ENCODE measurements at places on chromosomes 5 and 9.
A peak's percentile ranks its signal among the peaks of the same experiment; 100 is the strongest.

GRCh38 chr9:122420315-122420714, 49.5 kb downstream of the PTGS1 start:
- DNase-seq: no peak

DNA sequence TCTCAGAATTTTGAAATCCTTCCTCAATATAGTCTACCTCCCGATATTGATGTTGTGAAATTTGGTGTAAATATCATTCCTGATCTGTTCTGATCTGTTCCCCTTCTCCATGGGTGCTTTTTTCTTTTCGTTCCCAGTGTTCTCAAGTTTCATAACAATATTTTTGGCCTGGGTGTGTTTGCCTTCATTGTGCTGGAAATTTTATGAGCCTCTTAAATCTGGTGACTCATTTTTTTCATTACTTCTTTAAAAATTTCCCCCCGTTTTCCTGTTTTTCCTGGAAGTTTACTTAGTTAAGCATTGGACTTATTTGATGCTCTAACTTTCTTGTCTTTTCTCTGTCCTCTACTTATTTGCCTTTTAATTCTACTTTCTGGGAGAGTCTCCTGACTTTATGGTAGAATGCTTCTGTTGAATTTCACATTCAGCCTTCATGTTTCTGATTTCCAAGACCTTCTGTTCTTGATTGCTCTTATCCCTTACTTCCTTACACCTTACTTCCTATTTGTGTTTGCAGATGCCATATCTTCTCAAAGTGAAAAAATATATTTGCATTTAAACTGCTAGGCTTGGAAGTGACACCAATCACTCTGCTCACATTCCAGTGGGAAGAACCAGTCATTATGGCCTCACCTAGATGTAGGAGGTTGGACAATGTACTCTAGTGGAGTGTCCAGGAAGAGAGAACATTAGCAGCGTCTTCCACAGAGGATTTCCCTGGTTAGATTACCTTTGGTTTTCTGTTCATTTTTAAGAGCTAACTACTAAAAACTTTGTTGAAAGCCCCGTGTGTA, 441.9 kb downstream of the ARHGEF28 start:
- no peak for DNase-seq

GRCh38 chr9:22147813-22148527, 138.9 kb upstream of the CDKN2B start:
- DNase-seq: no peak

GRCh38 chr9:120212153-120212852, 367.7 kb downstream of the CDK5RAP2 start:
- no peak for DNase-seq

GRCh38 chr5:125199373-125199772, 452.9 kb upstream of the ZNF608 start:
- no peak for DNase-seq

DNA sequence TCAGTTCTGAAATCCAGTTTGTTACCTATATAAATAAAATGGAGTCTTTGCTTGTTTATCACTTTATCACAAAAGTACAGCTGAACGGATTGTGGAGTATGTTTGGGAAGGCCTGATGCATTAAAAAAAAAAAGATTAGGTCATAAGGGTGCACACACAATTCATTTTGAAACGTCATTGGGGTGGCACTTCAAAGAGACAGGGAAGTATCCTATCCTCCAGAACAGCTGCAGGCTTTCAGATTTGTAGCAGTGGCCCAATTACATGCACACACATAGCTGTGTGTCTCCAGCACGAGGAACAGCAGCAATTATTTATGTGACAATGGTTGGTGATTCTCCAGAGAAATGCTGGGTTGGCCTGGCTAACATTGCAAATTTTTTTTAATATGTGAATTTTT, 46.8 kb upstream of the FER start:
- DNase-seq: no peak

- DNase-seq: no peak
Observed at GRCh38 chr9:136368190-136368589, 4.6 kb upstream of the DNLZ start.

- no peak for DNase-seq
Observed at GRCh38 chr9:121987314-121987713, 105.8 kb downstream of the TTLL11 start.

DNA sequence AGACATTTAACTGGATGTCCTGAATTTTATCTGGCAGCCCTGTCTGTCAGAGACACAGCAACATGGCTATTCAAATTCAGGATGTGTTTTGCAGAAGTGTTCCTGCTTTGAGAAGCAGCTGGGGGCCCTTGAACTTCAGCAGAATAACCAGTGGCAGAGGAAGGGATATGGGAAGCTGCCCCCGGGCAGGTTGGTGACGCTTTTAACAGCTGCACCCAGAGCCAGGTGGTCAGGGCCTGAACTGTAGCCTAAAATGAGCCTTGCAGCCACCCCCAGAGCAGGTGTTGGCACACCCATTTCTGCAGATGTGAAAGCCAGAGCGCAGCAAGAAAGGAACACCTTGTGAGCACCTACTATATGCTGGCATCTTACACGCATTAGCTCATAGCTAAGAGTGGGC, 128.7 kb upstream of the BOD1 start:
- DNase-seq: no peak

DNA sequence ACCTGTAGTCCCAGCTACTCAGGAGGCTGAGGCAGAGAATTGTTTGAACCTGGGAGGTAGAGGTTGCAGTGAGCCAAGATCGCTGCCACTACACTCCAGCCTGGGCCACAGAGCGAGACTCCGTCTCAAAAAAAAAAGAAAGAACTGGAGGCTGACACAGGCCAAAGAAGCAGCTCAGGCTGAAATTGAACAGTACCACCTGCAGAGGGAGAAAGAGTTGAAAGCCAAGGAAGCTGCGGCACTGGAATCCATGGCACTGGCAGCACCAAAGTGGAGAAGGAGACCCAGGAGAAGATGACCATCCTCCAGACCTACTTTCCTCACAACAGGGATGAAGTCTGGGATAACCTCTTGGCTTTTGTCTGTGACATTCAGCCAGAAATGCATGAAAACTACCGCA, 11.3 kb upstream of the TMEM141 start:
- DNase-seq: no peak

- DNase-seq: no peak
Observed at GRCh38 chr5:132627470-132627869, 30.5 kb upstream of the IL13 start.

- DNase-seq: no peak
Observed at GRCh38 chr9:121509180-121509579, 9.5 kb upstream of the GGTA1 start.

DNA sequence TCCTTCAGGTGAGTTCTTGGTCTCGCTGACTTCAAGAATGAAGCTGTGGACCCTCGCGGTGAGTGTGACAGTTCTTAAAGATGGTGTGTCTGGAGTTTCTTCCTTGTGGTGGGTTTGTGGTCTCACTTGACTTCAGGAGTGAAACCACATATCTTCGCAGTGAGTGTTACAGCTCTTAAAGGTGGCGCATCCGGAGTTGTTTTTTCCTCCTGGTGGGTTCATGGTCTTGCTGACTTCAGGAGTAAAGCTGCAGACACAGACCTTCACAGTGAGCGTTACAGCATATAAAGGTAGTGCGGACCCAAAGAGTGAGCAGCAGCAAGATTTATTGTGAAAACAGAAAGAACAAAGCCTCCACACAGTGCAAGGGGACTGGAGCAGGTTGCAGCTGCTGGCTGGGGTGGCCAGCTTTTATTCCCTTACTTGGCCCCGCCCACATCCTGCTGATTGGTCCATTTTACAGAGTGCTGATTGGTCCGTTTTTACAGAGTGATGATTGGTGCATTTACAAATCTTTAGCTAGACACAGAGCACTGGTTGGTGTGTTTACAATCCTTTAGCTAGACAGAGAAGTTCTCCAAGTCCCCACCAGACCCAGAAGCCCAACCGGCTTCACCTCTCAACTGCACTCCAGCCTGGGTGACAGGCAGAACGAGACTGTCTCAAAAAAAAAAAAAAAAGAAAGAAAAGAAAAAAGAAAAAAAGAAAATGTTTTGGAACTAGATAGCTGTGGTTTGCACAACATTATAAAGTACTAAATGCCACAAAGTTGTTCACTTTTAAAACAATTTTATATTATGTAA, 9.1 kb upstream of the ERMP1 start:
- DNase-seq: peak; percentile 41

- no peak for DNase-seq
Observed at GRCh38 chr5:2282893-2283292, 400.2 kb upstream of the IRX4 start.

DNA sequence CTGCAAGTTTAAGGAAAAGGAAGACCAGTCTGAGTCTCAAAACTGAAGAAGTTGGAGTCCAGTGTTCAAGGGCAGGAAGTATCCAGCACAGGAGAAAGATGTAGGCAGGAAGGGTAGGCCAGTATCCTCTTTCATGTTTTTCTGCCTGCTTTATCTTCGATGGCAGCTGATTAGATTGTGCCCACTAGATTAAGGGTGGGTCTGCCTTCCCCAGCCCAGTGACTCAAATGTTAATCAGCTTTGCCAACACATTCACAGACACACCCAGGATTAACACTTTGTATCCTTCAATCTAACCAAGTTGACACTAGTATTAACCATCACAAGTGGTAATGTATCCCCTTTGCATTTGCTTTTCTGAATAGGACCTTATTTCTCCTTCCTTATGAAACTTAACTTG, 535.9 kb upstream of the FTMT start:
- DNase-seq: no peak

- no peak for DNase-seq
Observed at GRCh38 chr9:16344343-16344742, 526.1 kb downstream of the BNC2 start.

DNA sequence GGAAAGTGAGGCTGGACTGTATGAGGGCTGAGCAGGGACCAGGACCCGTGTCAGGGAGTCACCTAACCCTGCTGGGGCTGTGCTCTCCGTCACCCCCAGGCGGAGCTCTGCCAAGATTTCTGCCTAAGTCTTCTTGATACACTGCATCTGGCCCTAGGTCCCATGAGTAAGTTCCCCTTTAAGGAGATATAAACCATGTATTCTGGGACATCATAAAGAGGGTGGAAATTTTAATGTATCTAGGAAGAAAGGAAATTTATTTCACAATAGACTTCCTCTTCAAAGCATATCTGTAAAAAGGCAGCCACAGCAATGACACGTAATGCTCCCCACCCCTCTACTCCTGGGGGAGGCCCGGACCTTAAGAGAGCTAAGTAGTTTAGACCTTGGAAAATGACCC, 183.4 kb downstream of the FBXL7 start:
- no peak for DNase-seq

DNA sequence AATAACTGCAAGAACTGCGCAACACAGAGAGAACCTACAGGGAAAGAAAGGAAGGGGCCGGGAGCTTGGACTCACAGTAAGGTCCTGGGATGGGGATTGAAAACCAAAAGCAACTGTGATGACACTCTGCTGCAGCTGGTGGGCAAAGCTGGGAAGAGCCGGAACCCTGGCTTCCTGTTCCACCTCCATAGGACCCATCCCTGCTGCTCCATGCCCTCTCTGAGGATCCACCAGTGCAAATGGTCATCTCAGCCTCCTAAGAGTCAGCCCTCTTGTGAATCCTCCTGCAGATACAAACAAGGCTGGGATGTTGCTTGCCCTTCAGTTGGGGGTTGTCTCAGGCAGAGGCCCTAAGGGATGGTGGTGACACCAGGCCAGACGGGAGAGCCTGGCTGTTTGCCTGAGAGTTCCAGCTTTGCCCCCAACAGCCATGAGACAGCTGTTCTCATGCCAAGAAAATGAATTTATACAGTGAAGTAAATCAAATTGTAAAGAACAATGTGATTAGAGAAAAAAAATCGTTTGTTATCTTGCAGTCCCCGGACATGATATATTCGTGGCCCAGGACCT, 90.8 kb downstream of the TENT4A start:
- DNase-seq: no peak

GRCh38 chr5:16889203-16889971, 46.7 kb downstream of the MYO10 start:
- DNase-seq: no peak

GRCh38 chr9:120741191-120741590, 26.9 kb upstream of the MEGF9 start:
- no peak for DNase-seq

- no peak for DNase-seq
Observed at GRCh38 chr5:105350486-105351140, 1788.0 kb upstream of the NUDT12 start.

DNA sequence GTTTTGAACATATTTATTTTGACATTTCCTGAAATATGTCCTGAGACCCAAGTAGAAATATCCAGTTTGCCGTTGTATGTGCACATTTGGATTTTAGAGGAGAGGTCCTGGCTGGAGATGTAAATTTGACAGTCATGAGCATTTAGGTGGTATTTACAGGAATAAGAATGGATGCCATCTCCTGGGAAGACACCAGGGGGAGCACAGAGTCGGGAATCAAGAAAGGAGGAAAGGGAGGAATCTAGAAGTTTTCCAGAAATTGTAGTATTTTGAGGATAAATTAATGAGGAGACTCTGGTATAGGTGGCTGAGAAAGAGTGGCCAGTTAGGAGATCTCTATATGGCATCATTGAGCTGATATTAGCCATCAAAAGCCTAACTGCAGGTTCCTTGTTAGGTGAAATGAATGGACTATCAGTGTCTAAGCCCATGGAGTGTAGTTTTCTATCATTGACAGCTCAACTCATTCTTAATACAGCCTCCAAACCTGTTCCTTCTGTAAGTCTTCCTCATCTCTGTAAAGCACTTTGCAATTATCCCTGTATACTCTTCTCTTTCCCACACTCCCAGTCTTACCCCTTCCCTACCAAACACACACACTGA, 7.2 kb downstream of the GAPT start:
- DNase-seq: no peak

- no peak for DNase-seq
Observed at GRCh38 chr5:100760688-100761087, 142.4 kb downstream of the ST8SIA4 start.

GRCh38 chr9:77460938-77461337, 187.2 kb downstream of the GNA14 start:
- no peak for DNase-seq

DNA sequence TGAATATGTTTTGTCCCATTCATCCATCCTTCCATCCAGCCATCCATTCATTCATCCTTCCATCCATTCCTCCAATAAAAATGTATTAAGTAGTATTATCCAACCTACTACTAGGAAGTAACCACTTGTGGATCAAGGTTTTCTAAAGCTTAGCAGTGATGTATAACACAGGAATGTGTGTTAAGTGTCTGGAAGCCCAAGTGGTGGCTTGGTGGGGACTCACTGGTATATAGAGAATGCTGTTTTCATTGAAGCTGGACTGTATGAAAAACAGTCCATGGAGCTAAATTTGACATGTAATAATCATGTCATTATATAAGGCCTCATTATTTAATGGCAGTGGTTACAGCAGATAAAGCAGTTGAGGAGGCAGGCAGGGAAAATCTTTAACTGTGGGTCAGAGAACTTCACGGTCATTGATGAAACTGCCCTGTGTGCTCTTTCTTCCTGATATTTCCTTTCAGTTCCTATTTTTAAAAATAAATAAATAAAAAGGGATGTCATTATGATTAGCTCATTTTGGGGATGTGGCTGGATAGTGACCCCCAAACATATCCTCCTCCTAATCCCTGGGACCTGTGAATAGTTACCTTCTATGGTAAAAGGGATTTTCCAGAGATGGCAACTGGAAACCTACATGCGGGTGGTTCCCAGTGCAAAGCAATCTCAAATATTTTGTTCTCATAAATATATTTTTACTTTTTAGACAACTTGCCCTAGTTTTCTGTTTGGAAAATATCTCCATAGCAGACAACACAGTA, 82.3 kb downstream of the DAPK1 start:
- DNase-seq: no peak

GRCh38 chr9:130866474-130866965, 30.1 kb downstream of the QRFP start:
- peak; percentile 30 for DNase-seq
